Progenitor cell of endocrine pancreas (in vitro differentiated cells): ENCODE measurements at places on chromosomes 5 and 9. TPM values are rescaled to one million over a fixed set of nuclear protein-coding genes. Genes with fewer than 3 reads are reported as not detected.

KCNV2 gene
- total RNA-seq, result not detected in 2 replicates

DNA sequence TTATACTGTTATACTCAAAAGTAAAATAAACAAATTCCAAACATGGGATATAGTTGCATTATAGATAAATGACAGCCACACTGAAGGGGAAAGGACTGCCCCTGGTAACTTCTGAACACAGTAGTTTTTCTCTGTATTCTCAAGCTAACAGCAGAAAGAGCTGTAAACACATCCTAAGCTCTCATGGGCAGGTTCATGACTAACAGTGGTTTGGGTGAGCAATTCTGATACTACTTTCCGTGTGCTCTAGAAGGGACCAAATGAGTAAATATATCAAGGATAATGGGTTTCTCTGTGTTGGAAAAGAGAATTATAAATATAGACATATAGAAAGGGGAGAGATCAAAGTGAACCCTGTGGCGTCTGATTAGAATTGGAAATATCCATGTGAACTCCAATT, 2.2 kb upstream of the LCN6 start:
- no peak for DNase-seq
- H3K27ac ChIP-seq, result no peak overlapping the region
- no peaks in the 10 kb centered on the region for H3K4me1 ChIP-seq
- no peaks in the 10 kb centered on the region for H3K36me3 ChIP-seq
- peaks cover 7% of the 10 kb centered on the region for H3K27me3 ChIP-seq

DNA sequence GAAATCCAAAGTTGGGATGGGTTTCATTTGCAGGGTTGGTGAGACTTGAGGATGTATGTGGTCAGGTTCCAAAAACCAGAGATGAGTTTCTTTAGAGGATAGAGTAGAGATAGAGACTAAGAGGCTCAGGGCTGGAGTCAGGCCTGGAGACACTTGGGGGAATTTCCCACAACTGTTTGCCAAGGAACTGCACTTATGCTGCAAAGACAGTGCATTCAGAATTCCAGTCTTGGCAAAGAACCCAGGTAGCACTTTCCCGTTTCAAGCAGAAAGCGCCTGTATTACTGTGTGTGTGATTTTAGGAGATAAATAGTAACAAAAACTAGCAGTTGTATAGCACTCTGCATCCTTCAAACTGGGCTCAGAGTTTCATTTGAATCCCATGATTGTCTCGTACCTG, 55.4 kb downstream of the SNCAIP start:
- no peak for DNase-seq
- H3K27ac ChIP-seq, result no peak overlapping the region

GRCh38 chr5:14359069-14360043, 216.2 kb downstream of the TRIO start:
- no peaks in the 10 kb centered on the region for H3K4me1 ChIP-seq
- H3K4me3 ChIP-seq, result no peak overlapping the region
- no peak for DNase-seq
- H3K27me3 ChIP-seq, result no peaks in the 10 kb centered on the region
- H3K27ac ChIP-seq, result no peak overlapping the region

DNA sequence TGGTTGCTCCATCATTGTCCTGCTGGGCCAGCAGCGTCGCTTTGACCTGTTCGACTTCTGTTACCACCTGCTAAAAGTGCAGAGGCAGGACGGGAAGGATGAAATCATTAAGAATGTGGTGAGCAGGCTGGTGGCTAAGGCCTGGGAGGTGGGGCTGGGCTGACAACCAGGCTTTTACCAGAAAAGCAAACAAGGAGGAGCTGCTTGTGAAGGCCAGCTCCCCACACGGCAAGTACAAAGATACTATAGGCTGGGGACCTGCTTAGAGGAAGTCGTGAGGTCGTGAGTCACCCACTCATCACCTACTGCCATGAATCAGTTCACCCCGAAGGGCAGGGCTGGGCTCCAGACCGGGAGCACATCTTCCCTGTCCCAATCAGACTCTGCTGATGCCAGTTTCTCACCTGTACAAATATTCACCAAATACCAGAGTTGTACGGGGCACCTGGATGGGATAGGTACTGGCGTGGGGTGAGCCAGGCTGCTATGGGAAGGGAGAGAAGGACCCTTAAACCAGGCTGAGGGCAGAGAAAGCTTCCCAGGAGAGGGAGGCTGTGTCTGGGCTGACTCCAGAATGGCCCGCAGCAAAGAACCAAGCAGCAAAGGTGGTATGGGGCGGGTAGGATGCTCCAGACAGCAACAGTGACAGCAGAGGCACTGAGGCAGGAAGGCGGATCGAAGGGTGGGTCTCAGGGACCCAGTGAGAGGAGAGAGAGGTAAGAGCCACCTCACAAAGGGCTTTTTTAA, 69.3 kb upstream of the NIPAL4 start:
- H3K27me3 ChIP-seq, result no peaks in the 10 kb centered on the region
- no peak for DNase-seq
- H3K36me3 ChIP-seq, result peaks cover 21% of the 10 kb centered on the region

DNA sequence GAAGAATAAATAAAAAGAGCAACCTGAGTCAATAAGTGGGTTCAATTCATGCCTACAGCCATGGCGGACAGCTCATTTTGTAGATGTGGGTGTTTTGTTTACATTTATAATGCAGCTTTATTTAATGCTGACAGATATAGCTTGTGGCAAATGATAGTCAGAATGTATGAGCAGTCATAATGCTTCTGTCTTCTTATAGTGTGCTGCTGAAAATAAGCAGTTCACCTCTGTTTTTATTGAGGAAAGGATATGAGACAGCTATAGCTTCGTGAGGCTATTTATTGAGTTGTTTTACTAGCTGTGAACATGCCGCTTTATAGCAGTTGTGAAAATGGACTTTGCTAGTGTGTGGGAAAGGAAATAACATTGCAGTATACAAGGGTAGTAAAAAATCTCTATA, 147.4 kb downstream of the PBX3 start:
- H3K4me3 ChIP-seq, result no peak overlapping the region
- H3K27me3 ChIP-seq, result no peaks in the 10 kb centered on the region
- H3K4me1 ChIP-seq, result peaks cover 14% of the 10 kb centered on the region

DNA sequence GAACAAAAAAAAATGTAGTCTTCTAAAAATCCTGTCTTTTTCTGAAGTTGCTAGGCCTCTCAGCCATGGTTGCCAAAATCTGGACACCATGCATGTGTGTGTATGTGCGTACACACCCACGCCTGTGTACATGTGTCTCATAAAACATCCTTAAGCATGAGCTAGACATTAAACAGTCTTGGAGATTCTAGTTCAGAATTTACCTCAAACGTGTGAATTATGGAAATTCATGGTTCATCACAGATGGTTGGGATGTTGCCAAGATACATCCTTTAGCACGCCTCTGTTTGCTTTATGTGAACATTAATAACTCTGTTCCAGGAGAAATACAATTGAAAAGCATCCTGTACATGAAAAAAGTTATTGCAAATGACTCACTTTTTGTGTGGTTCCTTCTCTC, 53.0 kb downstream of the F2RL2 start:
- H3K27me3 ChIP-seq, result peaks cover 2% of the 10 kb centered on the region
- DNase-seq, result no peak
- H3K4me3 ChIP-seq, result no peak overlapping the region
- no peaks in the 10 kb centered on the region for H3K36me3 ChIP-seq
- no peak overlapping the region for H3K27ac ChIP-seq
- no peaks in the 10 kb centered on the region for H3K4me1 ChIP-seq

DNA sequence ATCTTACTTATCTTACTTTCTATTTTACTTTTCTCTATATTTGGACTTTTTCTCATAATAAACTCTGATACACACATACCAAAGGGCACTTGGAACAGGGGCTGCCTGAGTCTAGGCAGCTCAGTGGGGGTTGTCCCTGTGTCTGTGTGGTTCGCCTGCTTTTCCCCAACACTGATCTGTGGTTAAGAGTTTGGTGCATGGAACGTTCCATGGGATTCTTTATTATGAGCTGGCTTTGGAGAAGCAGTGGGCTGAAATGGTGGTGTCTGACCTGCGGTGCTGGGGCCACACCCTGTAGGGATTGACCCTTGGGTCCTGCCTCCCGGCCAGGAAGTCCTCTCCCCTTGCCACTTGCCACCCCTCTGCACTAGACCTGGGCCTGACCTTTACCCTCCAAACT, 47.4 kb downstream of the ANKRD33B start:
- H3K27ac ChIP-seq, result no peak overlapping the region
- no peaks in the 10 kb centered on the region for H3K27me3 ChIP-seq
- no peaks in the 10 kb centered on the region for H3K36me3 ChIP-seq
- H3K4me3 ChIP-seq, result no peak overlapping the region
- H3K4me1 ChIP-seq, result peaks cover 2% of the 10 kb centered on the region

- no peak overlapping the region for H3K27ac ChIP-seq
- no peaks in the 10 kb centered on the region for H3K36me3 ChIP-seq
- H3K4me3 ChIP-seq, result no peak overlapping the region
- no peaks in the 10 kb centered on the region for H3K4me1 ChIP-seq
- no peak for DNase-seq
These were observed 61.0 kb downstream of the SPEF2 start for GRCh38 chr5:35678661-35679060.

DNA sequence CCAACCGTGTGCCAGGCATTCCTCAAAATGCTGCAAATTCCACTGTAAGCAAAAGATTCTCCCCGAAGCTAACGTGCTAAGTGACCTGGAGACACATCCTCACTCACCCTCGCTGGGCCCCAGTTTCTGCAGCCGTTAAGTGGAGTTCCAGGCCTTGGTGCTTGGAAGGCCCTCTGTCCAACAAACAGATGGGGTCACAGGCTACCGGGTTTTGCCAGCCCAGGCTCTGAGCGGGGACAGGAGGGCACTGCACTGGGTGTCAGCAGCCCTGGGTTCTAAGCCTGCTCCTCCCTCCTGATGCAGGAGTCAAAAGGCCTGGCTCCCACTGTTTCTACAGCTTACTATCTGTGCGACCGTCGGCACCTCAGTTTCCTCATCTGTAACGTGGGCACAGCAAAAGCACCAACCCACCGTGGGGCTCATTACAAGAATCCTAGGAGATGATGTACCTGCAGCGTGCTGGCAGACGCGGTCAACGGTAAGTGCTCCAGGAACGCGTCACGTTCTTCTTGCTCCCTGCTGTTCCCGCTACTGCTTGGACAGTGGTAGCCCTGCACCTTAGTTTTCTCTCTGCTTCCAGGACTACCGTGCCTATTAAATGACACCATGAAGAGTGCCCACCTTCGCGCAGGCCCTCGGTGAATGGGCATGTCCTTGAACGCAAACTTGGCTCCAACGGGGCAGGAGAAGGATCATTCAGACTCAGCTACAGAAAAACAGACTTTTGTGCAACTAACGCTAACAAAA, 84.8 kb downstream of the ADAMTS2 start:
- H3K4me1 ChIP-seq, result peaks cover 9% of the 10 kb centered on the region
- no peak overlapping the region for H3K4me3 ChIP-seq
- H3K36me3 ChIP-seq, result no peaks in the 10 kb centered on the region
- peaks cover 29% of the 10 kb centered on the region for H3K27me3 ChIP-seq

GRCh38 chr9:127865645-127866464, 11.4 kb upstream of the ENG start:
- no peaks in the 10 kb centered on the region for H3K27me3 ChIP-seq
- no peak for DNase-seq
- no peaks in the 10 kb centered on the region for H3K36me3 ChIP-seq
- H3K27ac ChIP-seq, result no peak overlapping the region
- peaks cover 7% of the 10 kb centered on the region for H3K4me1 ChIP-seq

- no peak overlapping the region for H3K4me3 ChIP-seq
- DNase-seq, result no peak
- peaks cover 2% of the 10 kb centered on the region for H3K4me1 ChIP-seq
- H3K27me3 ChIP-seq, result peaks cover 23% of the 10 kb centered on the region
These were observed 56.1 kb downstream of the PCDH1 start for GRCh38 chr5:141822144-141822543.

GRM6 gene
- total RNA-seq, result not detected in 2 replicates

- DNase-seq, result no peak
- H3K27ac ChIP-seq, result peak overlapping the region; percentile 95
- peaks cover 8% of the 10 kb centered on the region for H3K36me3 ChIP-seq
- peaks cover 26% of the 10 kb centered on the region for H3K27me3 ChIP-seq
- H3K4me1 ChIP-seq, result peaks cover 14% of the 10 kb centered on the region
These were observed 2.0 kb downstream of the PDLIM7 start for GRCh38 chr5:177495243-177496060.

DNA sequence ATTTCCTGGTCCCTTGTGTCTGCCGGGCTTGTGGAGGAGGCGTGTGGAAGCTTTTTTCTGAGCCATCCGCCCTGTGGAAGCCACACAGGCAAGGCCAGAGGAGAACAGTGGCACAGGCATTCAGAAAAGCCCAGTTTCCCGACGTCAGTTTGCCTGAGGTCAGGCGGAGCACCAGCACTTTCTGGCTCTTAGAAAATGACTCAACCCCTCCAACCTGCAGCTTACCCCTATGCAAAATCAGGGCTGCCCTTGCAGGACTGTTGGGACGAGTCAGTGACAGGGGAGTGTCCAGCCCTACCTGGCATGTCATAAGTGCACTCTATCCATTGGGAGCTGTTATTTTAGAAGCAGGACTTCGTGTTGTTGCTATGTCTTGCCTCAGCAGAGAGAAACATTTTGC, 216.0 kb downstream of the NR3C1 start:
- no peak overlapping the region for H3K27ac ChIP-seq
- no peaks in the 10 kb centered on the region for H3K27me3 ChIP-seq
- peaks cover 17% of the 10 kb centered on the region for H3K4me1 ChIP-seq
- no peak overlapping the region for H3K4me3 ChIP-seq
- no peak for DNase-seq

DNA sequence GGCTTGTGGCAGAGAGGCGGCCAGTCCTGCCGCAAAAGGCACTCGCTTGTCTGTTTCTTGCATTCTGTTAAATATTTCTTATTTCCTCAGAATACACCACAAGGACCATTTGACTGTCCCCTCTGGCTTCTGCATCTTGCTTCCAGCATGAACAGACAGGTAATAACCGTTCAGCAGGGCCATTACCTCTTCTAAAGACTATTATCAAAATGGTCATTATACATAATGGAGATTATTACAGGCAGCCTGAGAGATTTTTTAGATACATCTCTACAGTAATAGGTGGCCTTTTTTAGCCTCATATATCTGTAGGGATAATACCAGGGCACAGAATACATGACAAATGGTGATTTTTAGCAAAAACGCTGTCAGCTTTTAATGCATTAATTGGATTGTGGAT, 382.0 kb downstream of the PSAT1 start:
- no peak for DNase-seq
- H3K27me3 ChIP-seq, result peaks cover 2% of the 10 kb centered on the region
- H3K4me3 ChIP-seq, result no peak overlapping the region
- no peaks in the 10 kb centered on the region for H3K36me3 ChIP-seq

DNA sequence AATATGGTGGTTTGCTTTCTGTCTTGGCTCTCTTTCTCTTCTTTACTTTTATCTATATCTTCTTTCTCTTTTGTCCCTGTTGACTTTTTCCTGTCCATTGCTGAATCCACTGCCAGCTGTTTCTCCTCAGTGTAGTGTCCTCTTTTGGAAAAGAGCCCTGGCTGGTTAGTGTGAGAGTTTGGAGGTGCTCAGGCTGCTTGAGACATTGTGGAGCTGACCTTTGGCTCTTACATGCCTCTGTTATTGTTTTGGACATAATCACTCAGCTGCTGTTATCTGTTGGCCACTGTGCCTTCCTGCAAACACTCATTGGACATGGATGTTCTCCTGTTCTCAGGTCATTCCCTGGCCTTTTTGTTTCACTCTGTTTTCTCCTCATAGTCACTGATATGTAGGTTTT, 295.4 kb upstream of the RIOK2 start:
- H3K27me3 ChIP-seq, result no peaks in the 10 kb centered on the region
- H3K4me3 ChIP-seq, result no peak overlapping the region
- H3K27ac ChIP-seq, result peak overlapping the region; percentile 80
- peaks cover 6% of the 10 kb centered on the region for H3K4me1 ChIP-seq
